DMS 273 treated with DMSO at 0.1 percent for 48 hours (cell line): ENCODE measurements at places on chromosomes 5 and 9.
A peak's percentile ranks its signal among the peaks of the same experiment; 100 is the strongest.

DNA sequence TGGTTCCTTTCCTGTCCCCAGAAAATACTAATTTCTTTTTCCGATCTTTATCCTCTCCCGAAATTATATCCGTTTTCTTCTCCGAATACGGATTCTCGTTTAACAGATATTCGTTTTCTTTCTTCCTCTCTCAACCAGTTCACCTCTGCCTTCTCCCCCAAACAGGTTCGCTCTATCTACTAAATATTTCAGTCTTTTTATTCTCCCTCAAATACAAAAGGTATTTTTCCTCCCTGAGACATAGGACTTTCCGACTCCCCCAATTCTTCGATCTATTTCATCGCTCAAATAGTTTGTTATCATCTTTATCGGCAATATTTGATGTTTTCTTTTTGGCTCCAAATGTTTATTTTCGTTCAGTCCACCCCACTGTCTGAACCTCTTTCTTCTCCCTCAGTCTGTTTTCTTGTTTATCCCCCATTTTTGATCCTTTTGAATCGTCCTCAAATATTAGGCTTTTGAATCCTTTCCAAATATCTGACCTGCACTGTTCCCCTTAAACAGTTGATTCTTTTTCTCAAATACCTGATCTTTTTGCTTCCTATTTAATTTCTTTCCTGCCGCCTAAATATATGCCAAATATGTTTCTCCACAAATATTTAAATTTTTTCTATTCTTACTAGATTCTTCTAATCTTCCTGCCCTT is 4.4 kb downstream of the PITX1 start:
- no peak for DNase-seq

DNA sequence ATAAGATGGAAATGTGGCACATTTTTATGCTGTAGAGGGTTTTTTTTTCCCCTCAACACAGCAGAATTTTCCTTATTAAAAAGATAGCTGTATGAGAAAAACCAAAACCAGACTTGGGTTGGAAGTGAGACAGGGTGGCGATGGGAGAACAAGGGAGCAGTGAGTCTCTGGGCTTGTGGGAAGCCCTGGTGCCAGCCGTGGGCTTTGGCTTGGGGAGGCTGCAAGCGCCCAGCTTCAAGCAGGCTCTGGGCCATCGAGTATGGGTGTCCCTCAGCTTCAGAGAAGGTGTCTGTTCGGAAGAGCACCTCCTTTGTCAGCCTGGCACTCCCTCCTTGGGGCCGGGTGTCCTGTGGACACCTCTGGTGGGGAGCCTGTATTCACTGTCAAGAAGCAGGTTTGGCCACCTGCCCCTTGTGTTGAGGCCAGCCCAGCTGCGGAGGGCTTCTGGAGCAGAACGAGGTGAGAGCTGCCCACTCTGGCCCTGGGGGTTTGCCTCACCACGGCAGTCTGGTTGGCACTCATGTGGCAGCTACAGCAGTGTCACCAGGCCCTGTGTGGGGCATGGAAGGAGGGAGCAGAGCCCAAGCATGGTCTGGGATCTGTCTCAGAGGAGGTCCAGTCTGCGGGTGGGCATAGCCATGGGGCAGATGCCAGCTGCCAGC is 37.6 kb upstream of the ANGPTL2 start:
- DNase-seq, result no peak

- DNase-seq, result peak; percentile 57
These were observed 170.3 kb downstream of the PDZD2 start for GRCh38 chr5:31809050-31809870.

- no peak for DNase-seq
These were observed 388.2 kb upstream of the WWC1 start for GRCh38 chr5:167903243-167903642.
